ENCODE measurements at places on chromosomes 7 and 10. TPM values are rescaled to one million over a fixed set of nuclear protein-coding genes. Genes with fewer than 3 reads are reported as not detected.

GRCh38 chr10:62230344-62231121 is 38.1 kb downstream of the RTKN2 start:
- peak overlapping the region; percentile 7 for H3K4me3 ChIP-seq
- peaks cover 11% of the 10 kb centered on the region for H3K36me3 ChIP-seq
- H3K27ac ChIP-seq, result peak overlapping the region; percentile 73
- peaks cover 55% of the 10 kb centered on the region for H3K4me1 ChIP-seq

COL1A2 gene
- total RNA-seq, result not detected

GRCh38 chr10:6445671-6446316 is 134.3 kb downstream of the PRKCQ start:
- DNase-seq, result peak; percentile 36
- peaks cover 33% of the 10 kb centered on the region for H3K27me3 ChIP-seq
- H3K27ac ChIP-seq, result no peak overlapping the region
- no peak overlapping the region for H3K4me3 ChIP-seq

GRCh38 chr10:74032900-74033655 is 35.2 kb downstream of the VCL start:
- H3K4me3 ChIP-seq, result no peak overlapping the region
- peak; percentile 40 for DNase-seq
- H3K27me3 ChIP-seq, result no peaks in the 10 kb centered on the region
- peaks cover 55% of the 10 kb centered on the region for H3K36me3 ChIP-seq

NEUROG3 gene
- not detected for total RNA-seq

NKX1-2 gene
- total RNA-seq, result 0.86 TPM

Measured in PC-3 (cell line).